T-cell (primary cell): ENCODE measurements at places on chromosomes 12 and 14.

- no peak for DNase-seq
Observed at GRCh38 chr12:14211947-14212387, 153.5 kb upstream of the ATF7IP start.

GRCh38 chr12:59173695-59174094 lies 253.4 kb upstream of the LRIG3 start:
- no peak for DNase-seq

- DNase-seq = no peak
Observed at GRCh38 chr12:125092108-125092871, 27.1 kb downstream of the AACS start.

GRCh38 chr14:50039734-50040400 lies 76.5 kb downstream of the VCPKMT start:
- DNase-seq = no peak

- DNase-seq = no peak
Observed at GRCh38 chr12:66043035-66043434, 87.5 kb downstream of the LLPH start.

- DNase-seq = no peak
Observed at GRCh38 chr12:47155457-47156166, 75.9 kb upstream of the AMIGO2 start.

- DNase-seq = no peak
Observed at GRCh38 chr12:6086316-6086715, 38.2 kb downstream of the VWF start.

DNA sequence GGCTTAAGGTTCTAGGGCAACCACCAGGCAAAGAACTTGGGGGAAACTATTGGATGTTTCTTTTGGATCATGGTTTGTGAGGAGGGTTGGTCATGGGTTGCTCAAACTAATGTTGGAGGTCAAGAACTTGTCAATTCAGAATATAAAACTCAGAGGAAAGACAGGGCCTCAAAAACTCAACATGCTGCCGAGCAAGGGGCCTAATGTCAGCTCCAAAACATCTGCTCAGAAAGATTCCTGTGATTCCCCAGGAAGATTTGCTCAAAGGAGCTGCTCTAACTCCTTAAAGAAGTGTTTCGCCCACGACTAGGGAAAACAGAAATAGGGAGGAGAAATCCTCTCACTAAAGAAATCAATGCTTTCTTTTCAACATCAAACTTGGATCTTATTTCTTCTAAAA lies 3.7 kb upstream of the IGF1 start:
- no peak for DNase-seq

- no peak for DNase-seq
Observed at GRCh38 chr12:94980577-94980976, 22.9 kb downstream of the NDUFA12 start.

GRCh38 chr12:132351751-132352495 lies 22.5 kb upstream of the GALNT9 start:
- no peak for DNase-seq

DNA sequence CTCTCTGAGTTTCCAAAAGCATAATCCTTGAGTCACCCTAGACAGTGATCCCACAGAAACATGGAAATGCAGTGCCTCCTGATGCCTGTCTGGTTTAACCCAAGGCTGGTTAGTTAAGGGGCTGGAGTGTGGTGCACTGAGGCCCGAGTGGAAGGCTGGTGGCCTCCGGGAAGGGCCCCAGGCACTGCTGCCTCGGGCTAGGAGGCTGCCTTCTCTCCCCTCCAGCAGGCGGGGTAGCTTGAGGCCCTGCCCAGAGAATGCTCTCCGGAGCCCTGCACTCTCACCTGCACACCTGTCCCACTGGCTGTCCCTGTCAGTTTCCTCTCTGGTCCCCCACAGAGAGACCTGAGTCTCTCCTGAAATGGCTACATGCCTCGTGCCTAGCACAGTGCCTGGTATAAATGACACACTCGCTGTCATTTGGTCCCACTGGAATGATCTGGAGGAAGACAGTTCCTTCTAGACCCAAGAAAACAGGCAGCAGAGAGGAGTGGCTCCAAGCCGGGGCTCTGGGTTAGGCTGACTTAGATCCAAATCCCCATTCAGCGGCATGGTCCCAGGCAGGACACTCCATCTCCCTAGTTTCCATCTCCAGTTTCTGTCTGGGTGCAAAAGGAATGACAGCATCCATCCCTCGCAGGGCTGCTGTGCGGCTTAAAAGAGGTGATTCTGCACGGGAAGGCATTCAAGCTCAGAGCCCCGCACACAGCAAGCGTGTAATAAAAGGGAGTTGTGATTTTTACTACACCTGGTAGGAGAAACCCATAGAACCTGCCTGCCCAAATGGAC lies 54.0 kb downstream of the RBM19 start:
- DNase-seq = no peak

GRCh38 chr14:24177041-24177825 lies 5.4 kb downstream of the REC8 start:
- DNase-seq = no peak

GRCh38 chr12:131694116-131694838 lies 16.6 kb upstream of the SFSWAP start:
- DNase-seq = no peak

DNA sequence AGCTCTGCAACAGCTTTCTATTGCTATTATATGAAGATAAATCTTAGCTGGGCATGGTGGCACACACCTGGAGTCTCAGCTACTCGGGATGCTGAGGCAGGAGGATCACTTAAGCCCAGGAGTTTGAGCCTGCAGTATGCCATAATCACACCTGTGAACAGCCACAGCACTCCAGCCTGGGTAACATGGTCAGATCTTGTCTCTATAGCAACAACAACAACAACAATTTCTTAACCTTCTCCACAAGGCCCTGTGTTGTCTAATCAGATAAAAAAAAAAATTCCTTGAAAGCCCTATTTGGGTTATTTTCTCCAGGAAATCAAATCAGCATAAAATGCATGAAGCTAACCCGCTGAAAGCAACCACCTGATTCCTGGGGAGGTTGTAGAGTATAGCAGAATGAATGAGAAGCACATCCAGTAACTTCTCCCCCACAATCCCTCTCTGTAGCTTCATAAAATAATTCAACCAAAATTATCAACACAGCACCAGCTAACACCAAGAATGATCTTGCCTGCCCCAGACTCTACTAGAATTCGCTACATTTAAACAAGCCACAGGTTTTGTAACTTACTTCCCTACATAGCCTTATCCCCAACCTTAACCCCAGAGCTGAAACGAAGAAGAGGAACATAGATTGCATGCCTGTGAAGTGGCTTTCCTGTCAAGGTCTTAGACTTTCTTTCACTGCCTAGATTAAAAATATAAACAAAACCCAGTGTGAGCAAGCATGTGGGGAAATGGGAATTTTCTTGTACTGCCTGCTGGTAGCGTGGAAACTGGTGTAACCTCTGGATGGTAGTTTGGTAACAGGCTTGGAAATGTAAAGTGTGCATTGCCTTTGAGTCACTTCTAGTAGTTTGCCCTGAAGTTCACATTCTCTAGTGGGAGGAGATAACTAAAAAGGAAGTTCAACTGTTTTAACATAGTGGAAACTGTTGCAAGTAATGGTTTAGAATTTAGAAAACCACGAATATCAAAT lies 6.0 kb upstream of the STK38L start:
- DNase-seq = no peak

DNA sequence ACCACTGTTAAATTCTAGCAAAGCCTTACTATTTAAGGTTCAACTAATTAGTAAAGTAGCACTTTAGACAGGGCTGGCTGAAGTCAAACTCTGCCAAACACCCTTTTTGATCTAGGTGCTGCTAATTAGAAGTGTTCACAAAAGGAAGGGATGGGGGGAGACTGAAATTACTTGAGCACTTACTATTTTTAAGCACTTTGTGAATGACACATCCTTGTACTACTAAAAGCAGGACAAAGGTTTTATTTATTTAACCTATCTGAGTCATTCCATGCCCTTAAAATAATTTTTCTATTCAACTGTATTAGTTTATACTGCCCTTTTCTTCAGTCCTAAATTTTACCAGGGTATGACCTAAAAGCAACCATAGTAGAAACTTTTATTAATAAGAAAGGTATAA lies 20.1 kb downstream of the MBIP start:
- no peak for DNase-seq

GRCh38 chr12:102593134-102593533 lies 112.8 kb upstream of the IGF1 start:
- DNase-seq = no peak

GRCh38 chr14:51432302-51432948 lies 192.4 kb downstream of the TMX1 start:
- no peak for DNase-seq

DNA sequence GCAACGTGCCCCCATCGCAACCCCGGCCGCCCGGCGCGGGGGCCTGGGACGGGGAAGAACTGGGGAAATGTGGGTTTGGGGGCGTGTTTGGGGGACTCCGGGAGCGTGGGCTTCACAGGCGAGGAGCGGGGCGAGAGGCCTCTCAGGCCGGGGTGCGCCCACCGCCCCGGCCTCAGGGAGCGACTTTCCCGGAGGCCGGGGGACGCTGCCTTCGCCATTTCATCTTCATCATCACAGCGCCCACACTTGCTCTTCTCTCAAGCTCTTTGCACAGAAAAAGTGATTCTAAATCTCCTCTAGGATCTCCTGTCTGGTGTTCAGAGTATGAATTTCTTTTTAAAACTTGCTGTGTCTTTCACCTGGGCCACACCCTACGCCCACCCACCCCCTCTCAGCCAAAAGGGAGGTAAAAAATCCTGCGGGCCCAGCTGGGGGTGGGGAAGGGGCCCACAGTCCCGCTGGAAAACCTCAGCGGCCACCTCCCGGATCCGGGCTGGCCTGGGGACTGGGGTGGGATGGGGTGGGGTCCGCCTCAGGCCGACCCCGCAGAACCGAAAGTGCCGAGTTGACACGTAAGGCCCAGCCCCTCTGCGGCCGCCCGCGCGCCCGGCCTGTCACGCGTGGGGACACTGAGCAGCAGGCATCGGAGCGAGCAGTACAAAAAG lies 7.4 kb downstream of the CDKN1B start:
- no peak for DNase-seq

DNA sequence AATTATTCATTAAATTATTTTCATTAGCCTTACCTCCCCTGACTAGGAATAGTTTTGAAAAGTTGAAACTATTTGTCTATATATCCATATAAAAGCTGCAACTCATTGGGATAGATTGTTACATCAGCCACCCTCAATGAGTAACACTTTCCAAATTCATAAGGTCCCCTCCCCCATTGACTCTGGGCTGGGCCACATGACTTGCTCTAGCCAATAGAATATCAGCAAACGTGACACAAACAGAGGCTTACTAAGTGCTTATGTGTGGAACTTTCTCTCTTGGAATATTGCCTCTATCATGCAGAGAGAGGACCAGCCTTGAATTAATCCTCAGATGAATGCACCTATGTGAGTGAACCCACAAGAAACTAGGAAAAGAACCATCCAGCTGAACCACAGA lies 213.7 kb downstream of the CCDC59 start:
- DNase-seq = no peak

GRCh38 chr12:89552376-89552775 lies 26.5 kb upstream of the POC1B start:
- DNase-seq = no peak

GRCh38 chr14:102610968-102611811 lies 18.7 kb downstream of the RCOR1 start:
- DNase-seq = no peak

GRCh38 chr12:48038085-48038484 lies 33.8 kb upstream of the COL2A1 start:
- DNase-seq = no peak

DNA sequence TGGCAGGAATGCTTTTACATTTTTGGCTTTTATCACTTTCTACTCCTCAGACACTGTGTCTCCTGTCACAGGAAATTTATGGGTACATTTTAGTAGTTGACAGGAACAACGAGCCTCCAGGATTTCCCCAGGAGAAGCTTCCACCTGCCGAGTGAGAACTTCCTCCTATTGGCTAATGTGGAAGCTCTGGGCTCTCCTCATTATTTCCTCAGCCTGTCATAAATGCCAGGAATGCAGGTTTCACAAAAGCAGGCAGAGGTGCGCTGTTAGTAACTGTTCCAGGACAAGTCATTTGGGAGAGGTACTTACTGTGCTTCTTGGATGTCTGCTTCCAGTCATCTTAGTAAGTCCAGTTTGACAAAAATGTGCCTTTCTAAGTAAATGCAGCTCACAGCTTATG lies 19.1 kb upstream of the DCP1B start:
- DNase-seq = no peak

DNA sequence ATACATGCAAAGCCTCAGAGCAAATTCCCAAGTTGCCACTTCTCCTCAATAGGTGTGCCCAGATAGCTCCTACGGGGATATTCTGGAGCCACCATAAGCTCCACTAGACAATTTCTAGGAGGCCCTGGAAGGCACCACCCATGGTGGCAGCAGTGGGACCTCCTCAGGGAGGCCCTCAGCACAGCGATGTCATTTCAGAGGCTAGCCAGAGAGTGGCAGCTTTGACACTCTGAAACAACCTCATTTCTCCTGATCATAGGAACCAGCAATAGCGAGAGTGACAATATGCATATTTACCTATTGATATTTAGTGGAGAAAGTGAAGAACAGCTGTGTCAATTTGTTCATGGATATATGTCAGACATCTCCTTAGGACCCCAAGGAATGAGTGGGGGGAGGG lies 612.3 kb downstream of the SOX5 start:
- DNase-seq = no peak

DNA sequence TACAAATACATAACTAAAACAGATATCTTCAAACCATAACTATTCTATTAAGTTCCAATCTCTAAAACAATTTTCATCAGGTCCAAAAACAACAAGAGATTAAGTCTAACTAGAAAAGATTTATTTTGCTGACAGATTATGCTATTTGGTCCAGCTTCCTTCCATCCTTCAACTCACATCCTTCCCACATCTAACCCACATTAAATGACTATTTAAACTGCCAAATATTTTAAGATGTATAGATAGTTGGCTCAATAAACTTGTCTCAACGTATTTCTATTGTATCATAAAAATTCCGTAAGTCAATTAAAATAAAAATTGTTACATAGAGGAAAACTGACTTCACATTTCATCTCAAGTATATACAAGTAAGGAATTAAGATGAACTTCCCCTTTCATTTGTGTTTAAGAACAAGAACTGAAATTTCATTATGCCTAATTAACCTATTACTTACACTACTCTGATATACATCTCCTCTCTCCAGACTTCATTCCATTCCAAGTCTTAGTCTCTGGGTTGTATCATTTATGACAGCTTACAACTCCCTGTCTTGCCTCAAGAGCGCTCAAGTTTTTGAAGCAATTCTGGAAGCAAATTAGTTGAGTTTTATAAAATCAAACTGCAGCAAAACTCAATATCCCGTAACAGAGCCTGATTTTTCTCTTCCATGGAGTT lies 25.4 kb downstream of the PAWR start:
- DNase-seq = no peak

DNA sequence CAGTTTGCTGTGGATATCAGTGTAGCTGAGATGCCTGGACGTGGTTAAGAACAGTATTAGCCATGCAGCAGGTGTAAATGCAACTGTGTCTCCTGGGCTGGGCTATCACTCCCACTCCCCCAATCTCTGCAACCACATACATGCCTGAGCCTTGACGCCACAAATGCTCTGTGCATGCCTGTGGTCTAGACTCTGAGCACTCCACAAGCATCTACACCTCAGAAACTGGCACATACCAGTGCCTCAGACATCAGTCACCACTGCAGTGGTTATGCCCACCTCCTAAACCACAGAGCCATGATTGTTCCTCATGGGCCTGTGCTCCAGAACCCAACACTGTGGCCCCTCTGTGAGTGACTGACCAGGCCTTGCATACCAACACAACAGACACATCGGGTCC lies 226.8 kb upstream of the ALG10 start:
- no peak for DNase-seq

GRCh38 chr12:131290255-131290959 lies 336.7 kb downstream of the ADGRD1 start:
- DNase-seq = no peak

GRCh38 chr12:30979371-30980259 lies 53.1 kb downstream of the TSPAN11 start:
- no peak for DNase-seq

- DNase-seq = no peak
Observed at GRCh38 chr12:14951851-14952250, 9.6 kb downstream of the ARHGDIB start.
